ENCODE measurements at places on chromosomes 5 and 9.

GRCh38 chr9:112332214-112332613 lies 1.2 kb downstream of the PTBP3 start:
- no peak for DNase-seq

GRCh38 chr5:110909415-110909814 lies 162.1 kb upstream of the TSLP start:
- DNase-seq: peak; percentile 4

DNA sequence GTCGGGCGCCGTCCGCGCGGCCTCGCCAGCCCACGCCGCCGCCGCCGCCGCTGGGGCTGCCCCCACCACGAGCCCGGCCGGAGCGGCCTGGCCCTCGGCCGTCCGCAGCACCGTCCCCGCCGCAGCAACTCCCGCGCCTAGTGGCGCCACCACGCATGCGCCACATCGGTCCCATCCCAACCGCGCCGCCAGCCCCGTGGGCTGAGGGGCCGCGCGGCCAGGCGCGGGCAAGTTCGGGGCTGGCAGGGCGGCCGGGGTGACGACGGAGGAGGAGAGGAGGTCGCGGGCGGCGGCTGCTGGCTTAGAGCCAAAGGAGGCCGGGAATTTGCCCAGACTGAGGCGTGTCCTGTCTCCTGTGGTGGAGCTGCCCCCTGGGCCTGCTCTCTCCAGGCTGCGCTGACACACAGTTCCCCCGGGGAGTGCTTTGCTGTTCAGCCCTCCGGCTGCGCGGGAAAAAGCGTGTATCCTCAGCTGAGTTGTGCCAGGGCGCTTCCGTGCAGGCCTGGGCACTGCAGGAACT lies at the start of gene TUSC1:
Gene TUSC1 (minus strand): TSS at position 298 of the 520 bp plus-strand sequence. CDS start 132 bp downstream, at position 166.
- DNase-seq: peak; percentile 78

- DNase-seq: no peak
These were observed 187.0 kb downstream of the FANCC start for GRCh38 chr9:95130484-95130883.

DNA sequence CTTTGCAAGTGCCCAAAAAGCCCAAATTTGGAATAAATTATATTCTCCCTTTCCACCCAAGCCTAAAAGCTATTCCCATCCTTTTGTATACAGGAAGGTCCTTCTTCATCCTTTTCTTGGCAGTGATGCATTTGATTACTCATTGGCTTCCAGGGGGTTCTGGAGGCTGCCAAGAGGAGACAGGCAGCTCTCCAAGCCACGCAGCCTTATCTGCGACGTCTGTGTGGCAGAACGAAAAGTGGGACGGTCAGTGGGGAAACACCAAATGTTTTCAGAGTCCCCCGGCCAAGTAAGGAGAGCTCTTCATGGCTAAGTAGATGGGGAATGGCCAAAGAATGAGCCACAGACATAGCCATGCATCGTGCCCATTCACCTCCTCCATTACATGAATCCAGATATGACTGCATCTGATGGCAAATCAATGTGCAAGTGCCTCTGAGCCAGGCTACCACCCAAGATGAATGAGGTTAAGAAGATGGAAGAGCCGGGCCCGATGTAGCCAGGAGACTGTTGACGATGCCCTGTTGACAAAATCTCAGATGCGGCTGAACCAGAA lies 12.1 kb downstream of the ADAM19 start:
- peak; percentile 94 for DNase-seq

- no peak for DNase-seq
These were observed 35.6 kb downstream of the ROR2 start for GRCh38 chr9:91914404-91914803.

DNA sequence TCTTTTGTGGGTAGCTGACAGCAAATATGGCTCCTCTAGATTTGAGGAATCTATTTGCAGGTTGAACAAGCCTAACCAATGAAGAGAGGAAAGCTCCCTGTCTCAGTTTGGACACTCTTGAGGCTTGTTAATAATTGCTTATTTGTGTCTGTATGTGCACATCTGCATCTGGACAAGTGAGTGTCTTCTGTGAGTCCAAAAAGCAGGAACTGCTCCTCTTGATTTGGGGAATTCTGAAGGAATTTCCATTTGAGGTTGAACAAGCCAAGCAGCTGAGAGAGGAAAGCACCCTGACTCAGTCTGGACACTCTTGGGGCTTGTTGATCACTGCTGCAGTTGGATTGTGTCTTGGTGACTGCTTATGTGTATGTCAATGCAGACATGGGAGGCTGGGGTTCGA lies 211.6 kb downstream of the DTWD2 start:
- DNase-seq: no peak

GRCh38 chr5:87137283-87137682 lies 130.4 kb upstream of the RASA1 start:
- peak; percentile 18 for DNase-seq

- no peak for DNase-seq
These were observed 18.1 kb downstream of the GCNT4 start for GRCh38 chr5:75034137-75034739.

GRCh38 chr5:127705120-127705892 lies 2.1 kb downstream of the CCDC192 start:
- DNase-seq: no peak

Measured in cardiac muscle cell (in vitro differentiated cells and primary cell).